T-cell (primary cell): ENCODE measurements at places on chromosomes 4 and X.

- DNase-seq = no peak
These were observed 1575.8 kb upstream of the PABPC4L start for GRCh38 chr4:135777361-135777760.

DNA sequence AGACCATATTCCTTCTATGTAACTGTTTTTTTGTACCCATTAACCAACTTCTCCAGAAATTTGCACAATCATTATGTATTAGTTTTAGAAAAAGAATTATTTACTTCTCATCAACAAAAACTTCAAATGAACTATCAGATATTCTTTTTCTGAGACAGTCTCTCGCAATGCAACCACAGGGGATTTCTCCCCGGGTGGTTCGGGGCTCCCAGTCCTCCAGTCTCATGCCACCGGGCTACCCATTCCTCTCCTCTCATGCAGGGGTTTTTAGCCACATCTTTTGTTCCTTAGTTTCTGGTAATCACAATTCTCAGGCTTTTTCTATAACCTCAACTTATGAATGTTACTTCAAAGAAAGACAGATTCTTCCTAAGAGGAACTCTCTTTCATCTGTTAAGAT lies 46.6 kb upstream of the CLNK start:
- DNase-seq = no peak

DNA sequence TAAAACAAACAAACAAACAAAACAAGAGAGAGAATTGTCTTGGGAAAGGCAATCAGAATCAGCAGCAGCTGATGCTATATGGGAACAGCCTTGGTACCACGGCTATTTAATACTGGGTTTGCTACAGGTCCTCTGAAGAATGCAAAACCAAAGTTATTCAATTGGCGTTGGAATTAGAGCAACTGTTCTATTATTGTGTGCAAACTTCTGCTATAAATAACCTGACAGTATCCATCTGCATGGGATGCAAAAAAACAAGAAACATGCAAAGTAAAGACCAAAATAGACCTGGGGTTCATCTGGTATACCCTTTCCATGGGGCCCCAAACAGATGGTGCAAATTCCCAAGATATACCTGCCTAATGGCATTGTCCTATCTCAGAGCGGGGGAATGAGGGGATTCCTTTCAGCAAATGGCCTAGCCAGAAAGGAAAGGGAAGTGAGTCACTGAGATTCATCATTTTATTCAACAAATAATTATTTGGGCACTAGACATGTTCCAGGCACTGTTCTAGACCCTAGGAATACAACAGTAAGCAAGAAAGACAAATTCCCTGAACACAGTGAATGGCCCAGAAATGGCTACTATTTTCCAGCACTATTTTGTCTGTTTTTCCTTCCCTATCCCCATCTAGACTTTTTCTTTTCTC lies 268.9 kb downstream of the FBXW7 start:
- no peak for DNase-seq

- DNase-seq = no peak
These were observed 421.5 kb downstream of the NLGN4X start for GRCh38 chrX:5807181-5807580.

- no peak for DNase-seq
These were observed 5.2 kb downstream of the PKD2 start for GRCh38 chr4:88012647-88013046.

- DNase-seq = no peak
These were observed 743.8 kb downstream of the FAT4 start for GRCh38 chr4:126058596-126058995.

DNA sequence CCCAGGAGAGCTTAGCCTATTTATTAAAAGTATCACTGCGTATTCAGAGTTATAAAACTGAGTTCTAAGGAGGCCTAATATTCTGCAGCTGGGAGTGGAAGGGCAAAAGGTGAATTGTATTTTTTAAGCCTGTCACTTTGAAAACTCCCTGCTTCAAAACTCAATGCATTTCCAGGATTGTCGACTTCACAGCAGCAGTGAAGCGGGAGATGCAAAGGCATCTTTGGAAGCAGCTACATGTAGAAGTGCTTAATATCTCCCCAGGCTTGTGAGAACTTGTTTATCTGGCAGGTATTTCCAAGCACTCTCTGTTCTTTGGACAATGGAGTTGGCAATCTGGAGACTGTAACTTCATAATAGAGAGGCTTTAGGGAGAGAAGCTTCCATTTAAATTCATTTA lies 717.5 kb upstream of the SLIT2 start:
- no peak for DNase-seq

DNA sequence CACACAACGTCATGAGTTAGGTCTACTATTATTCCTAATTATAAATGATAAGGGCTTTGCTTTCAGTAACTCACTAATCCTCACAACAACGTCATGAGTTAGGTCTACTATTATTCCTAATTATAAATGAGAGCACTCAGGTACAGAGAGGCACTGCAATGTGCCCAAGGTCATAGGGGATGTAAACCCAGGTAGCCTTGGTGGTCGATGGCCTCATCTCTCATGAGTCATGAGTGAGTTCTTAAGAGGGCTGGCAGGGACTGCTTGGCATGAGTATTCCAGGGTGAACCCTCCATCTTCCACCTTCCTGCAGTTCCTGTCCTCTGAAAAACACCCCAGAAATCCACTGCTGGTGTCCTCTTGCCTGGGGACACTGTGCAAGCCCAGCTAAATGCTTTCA lies 317.1 kb downstream of the STK32B start:
- no peak for DNase-seq

DNA sequence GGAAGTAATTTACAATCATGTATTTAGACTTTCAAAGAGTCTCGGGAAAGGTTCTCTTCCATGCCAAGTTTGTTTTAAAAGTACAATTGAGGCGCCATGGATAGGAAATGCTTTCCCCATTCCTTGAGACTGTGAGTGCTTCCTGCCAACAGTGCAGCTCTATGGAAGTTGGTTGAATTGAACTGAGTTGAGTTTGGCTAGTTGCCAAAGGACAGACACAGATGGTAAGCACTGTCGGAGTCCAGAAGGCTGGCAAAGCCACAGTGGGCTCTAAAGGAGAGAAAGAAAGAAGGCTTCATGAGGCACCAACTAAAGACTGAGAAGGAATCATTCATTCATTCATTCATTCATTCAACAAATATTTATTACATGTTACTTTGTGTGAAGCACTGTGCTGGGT lies 4.3 kb upstream of the KCNE5 start:
- no peak for DNase-seq

- DNase-seq = no peak
These were observed 35.1 kb downstream of the FAM114A1 start for GRCh38 chr4:38902695-38903094.

DNA sequence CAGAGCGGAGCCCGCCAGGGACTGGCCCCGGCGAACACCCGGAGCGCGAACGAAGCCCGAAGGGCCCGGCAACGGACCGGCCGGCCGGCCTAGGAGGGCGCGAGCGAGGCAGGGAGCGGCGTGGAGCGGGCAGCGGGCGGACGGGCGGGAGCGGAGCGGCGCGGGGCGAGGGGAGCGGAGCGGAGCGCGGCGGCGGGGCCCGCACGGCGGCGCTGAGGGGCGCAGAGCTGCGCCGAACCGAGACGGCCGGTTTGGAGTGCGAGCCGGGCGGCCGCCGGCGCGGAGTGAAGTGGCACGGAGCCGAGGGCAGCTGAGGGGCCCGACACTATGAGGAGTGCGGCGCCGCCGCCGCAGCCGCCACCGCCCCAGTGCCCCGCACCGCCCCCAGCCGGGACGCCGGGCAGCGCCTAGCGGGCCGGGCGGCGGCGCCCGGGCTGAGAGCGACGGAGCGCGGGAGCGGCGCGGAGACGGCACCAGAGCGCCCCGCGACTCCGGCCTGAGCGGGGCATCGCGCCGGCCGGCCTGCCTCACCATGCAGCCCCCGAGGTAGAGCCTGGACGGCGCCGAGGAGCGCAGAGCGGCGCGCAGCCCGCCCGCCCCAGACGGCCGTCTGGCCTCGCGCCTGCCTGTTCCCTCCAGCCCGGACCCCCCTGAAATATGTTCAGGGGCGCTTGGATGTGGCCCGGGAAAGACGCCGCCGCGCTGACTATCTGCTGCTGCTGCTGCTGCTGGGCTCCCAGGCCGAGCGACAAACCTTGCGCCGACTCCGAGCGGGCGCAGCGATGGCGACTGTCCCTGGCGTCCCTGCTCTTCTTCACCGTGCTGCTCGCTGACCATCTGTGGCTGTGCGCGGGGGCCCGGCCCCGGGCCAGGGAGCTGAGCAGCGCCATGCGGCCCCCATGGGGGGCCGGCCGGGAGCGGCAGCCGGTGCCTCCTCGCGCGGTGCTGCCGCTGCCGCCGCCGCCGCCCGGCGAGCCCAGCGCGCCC lies 793 bp downstream of the NALF2 start:
- no peak for DNase-seq
